ENCODE measurements at places on chromosomes 7 and 10.

- no peak for DNase-seq
Observed at GRCh38 chr7:22697876-22698606, 29.0 kb upstream of the IL6 start.

DNA sequence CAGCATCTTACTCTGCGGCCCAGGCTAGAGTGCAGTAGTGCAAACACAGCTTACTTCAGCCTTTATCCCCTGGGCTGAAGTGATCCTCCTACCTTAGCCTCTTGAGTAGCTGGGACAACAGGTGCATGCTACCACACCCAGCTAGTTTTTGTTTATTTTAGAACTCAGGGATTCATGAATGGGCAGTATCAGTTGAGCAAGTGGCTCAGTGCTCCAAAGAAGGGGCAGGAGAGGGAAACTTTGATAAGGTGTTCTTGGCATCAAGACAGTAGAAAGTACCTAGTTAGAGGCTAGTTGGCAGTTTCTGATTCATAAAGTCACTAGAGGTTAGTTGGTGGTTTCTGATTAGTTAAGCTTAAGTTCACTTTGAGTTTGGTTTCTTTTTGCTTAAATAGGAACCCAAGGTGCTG lies 18.4 kb downstream of the TRIM24 start:
- DNase-seq: no peak

DNA sequence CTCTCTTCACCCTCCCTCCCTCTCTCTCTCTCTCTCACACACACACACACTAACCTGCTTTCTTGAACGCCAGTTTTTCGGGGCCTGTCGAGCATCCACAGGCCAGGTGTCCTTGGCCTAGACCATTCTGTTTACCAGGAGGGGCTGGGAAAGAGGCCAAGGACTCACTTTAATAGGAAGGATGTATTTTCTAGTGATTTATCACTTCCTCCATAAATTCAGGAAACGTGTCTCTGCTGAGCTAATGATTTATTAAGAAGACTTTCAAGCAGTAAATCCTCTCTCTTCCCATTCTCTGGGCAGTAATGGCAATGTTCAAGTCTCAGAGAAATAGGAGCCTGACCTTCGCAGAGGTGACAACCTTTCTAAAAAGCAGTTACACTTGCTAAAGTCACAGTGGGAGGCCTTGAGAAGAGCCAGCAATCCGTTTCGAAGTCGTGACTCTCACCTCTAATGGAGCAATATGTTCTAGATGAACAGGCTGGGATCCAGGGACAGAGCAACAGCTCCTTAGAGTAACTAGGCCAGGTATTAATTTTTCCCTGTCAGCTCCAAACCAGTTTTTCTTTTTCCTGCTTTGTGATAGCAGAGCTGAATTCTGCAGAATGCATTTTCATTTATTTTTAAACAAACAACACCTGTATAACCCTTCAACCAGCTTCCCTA lies 1357.5 kb upstream of the SORCS1 start:
- DNase-seq: no peak

DNA sequence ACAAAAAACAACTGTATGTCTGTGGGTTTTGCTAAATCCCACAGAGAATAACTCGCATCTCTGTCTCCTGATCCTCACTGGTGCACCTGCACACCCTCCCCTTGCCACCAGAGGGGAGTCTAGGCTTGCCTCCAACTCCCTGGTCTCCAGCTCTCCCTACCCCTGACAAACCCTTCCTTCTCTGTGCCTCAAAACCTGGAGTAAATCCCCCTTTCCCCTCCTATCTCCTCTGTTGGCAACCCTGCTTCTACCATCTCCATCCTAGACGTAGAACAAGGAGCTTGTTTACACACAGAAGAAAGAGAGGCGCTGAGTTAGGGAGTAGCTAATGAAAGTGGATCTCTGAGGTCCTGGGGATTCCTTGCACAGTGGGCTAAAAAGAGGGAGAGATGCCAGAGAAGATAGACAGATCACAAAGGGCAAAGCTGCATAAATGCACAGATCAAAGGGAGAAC lies 6.0 kb downstream of the MBLAC1 start:
- DNase-seq: peak; percentile 44

GRCh38 chr7:25897261-25897782 lies 254.7 kb upstream of the NFE2L3 start:
- no peak for DNase-seq

DNA sequence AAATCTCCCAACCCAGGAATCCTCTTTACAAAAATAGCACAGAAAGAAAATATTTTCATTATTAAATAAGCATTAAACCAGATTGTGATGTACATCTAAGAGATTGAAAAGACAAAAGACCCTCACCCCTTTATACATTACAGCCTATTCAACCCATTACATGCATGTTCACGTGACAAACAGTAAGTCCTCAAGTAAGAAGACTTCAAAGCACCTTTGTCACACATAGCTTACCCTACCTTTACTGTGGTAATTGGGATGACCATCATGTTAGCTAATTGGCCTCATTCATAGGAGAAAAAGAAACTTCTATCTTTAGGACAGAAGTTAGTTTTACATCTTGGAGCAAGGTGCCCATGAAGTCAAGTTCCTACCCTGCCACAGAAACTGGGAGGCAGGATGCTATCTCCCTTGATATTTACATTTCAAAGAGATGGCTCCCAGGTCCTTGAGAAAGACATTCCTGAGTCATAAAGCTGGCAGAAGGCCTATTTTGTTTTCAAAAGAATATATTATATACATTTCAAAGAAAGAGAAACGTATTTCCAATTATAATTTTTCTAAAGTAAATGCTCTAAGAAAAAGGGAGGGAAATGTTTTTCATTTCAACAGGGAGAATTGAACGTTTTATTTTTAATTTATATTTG lies 48.1 kb downstream of the GNAI1 start:
- no peak for DNase-seq

DNA sequence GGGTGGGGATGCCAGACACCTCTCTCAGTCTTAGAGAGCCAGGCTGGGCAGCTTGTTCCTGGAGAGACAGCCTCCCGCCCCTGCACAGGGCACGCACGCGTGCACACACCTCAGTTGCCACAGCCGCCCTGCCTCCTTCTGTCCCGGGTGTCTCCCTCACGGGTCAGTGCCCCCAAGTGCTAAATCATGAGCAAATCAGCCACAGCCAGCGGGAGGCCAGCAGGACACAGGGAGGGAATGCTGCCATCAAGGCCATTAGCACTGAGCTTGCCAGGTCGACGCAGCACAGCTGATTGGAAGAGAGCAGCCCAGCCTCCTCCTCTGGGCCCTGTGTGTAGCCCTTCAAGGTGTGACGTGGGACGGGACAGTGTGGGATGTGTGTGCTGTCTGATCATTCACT lies 130.4 kb downstream of the CDH23 start:
- no peak for DNase-seq

GRCh38 chr10:23081891-23082290 lies 13.5 kb upstream of the MSRB2 start:
- DNase-seq: no peak

DNA sequence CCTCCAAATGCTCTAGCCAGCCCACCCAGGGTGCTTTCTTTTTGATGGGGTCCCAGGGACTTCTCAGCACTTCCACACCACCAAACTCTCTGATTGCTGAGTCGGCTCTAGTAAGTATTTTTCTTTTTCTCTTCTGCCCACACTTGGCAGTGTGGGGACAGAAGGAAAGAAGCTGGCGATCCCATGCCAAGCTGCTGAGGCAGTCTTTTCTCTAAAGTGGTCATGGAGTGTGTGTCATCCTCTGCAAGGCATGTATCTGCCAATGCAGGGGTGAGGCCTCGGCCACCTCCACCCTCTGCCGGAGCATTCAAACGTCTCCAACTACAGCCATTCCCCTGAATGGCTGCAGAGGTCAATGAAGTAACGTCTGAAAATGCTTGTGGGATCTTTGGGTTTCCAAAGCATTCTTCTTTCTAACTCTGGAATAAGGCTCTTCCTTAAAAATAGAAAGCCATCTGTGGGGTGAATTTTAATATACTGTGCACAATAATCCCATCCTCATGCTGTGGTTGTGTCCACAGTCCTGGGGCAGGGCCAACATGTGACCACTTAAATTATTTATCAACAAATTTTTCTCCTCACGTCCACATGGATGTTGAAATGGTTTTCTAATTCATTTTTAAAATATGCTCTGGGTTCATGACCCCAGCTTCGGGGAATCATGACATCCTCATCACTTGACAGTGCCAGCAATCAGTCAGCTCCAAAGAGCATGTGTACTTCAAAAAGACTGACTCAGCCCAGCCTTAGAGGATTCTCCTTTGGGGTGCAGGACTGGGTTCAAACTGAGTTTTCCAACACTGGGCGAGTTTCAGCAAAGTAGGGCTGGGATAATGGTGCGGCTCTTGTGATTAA lies 171.3 kb upstream of the ITGB1 start:
- no peak for DNase-seq

DNA sequence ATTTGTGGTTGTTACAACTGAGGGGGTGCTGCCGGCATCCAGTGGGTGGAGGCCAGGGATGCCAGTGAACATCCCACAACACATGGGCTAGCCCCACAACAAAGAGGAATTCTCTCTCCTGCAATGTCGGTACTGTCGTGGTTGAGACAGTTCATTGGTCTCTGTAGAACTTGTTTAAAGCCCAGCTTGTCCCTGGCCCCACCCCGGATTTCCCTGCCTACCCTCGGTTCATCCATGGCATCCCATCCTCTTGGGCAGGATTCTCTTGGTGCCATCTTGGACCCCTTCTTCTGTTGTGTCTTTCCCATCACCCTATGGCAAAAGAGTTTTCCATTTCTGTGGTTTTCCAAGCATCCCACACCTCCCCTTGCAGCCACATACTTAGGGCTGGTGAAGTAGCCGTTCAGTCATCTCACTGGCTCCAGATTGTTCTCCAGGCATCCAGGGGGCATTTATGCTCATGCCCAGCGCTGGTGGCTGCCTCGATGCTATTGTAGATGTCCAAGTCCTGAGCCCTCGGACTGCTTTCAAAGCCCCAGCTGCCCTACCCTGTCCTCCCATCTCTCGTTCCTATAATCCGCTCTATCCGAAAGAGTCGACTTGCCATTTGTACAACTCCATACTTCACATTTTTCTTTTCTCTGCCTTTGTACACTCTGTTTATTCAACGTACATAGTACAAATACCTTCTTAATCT lies 39.2 kb downstream of the MGMT start:
- DNase-seq: no peak

GRCh38 chr10:79263939-79264338 lies 83.3 kb upstream of the PPIF start:
- DNase-seq: no peak

GRCh38 chr10:6958711-6959110 lies 378.6 kb upstream of the PRKCQ start:
- DNase-seq: no peak

DNA sequence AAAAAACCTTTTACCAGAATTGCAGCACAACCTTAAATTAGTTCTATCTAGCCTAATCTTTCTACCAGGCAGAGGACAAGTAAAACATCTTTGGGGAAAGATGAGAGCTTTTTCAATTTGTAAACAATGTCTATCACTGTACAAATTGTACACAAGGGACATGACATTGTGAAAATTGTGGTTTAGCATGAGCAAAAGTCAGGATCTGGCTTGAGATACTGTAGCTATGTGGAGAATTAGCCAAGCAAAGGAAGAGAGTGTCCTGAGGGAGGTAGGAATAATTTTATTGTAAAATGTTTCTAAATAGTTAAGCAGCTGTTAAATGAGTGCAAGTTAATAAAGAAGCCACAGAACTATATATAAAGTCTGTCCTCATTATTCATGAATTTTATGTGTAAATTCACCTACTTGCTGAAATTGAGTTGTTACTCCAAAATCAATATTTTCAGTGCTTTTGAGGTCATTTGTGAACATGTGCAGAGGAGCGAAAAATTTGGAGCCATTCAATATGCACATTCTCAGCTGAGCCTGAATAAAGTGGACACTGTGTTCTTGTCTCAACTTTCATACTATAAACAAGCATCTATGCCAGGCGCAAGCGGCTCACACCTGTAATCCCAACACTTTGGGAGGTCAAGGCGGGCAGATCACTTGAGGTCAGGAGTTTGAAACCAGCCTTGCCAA lies 42.8 kb upstream of the POM121L12 start:
- DNase-seq: no peak

Measured in CD8-positive, alpha-beta memory T cell (primary cell).